Skeletal muscle cell (primary cell): ENCODE measurements at places on chromosomes 7 and 10.

DNA sequence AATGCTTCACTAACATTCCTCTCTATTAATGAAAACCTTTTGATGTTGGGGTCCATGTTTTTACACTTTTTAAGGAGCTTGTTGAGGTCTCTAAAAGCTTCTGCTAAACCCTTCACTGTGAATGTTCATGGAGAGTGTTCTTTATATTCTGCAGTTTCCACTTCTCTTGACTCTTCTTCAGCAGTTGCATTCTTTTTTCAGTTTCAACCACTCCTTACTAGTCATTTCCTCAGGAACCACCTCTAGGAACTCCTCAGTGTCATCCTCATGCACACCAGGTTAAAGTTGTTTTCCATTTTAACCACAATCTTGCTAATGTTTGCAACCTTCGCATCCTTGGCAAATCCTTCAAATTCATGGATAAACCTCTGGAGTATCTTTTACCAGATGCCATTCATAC is 821.6 kb downstream of the ANKRD7 start:
- DNase-seq: no peak

GRCh38 chr7:37269711-37270508 is 178.8 kb downstream of the ELMO1 start:
- DNase-seq: no peak

- peak; percentile 27 for DNase-seq
Measured at GRCh38 chr10:129525401-129525801, 58.4 kb downstream of the MGMT start.

DNA sequence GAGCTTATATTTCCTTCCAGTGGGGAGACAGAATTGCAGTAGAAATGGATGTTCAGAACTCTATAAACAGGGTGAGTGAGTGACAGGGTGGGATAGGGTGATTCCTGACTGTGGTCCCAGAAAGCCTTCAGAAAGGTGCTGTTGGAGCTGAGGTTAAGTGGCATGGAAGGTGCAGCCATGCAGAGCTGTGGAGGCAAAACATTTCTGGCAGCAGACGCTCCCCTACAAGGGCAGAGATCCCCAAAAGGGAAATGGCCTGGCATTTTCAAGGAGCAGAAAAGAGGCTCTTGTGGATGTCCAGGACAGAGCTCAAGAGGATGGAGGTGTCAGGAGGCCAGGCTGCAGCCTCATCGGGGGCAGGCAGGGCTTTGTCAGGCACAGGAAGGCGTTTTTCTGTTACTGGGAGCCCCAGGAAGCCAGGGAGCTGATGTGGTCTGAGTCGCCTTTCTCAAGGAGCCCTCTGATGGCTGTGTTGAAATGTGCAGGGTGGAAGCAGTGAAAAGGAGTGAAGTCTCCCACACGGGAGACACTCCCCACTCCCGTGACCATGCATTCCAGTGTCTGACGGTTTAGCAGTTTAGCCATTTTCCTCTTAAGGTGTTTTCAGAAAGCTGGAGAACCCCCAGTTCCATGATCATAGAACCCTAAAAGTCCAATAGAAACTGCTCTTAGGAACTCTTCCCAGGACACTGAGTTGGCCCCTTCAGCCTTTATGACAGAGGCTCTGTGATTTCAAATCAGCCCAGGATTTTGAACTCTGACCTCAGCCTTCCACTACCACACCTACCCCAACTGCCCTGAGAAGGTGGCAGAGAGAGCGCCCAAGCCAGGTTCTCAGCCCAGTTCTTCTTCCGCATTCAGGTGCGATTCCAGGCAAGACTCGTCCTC is 96.2 kb downstream of the C10orf105 start:
- DNase-seq: no peak

DNA sequence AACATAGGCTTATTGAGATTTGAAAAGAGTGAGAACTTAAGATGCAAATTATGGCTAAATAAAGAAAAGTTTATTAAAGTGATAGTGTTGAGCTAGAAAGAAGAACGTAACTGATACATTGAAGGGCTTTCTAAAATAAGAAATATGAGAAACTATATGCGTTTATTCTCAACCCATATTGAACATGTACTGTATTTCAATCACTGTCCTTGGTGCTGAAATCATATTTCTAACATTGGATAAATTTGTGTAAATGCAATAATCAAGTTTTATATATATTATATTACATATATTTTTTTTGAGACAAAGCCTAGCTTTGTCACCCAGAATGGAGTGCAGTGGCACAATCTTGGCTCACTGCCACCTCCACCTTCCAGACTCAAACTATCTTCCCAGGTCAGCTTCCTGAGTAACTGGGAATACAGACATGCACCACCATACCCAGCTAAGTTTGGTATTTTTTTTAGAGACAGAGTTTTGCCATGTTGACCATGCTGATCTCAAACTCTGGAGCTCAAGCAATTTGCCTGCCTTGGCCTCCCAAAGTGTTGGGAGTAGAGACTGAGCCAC is 1065.8 kb downstream of the REEP3 start:
- no peak for DNase-seq

- no peak for DNase-seq
Measured at GRCh38 chr7:40799493-40800403, 664.9 kb downstream of the SUGCT start.

DNA sequence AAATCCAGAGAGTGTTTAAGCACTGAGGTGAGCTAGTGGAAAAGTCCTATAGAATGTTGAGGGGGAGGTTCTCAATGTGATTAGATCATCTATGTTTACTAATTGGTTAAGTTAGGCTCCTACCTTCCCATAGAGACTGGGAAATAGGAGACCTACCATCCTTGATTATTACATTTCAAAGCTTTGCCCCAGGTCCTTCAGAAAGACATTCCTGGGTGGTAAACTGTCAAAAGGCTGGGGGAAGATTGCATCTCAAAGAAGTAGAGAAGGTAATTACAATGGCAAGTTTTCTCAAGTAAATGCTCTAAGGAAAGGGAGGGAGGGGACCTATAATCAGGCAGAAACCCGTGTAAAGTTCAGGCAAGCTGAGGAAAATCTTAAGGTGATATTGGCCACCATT is 247.8 kb upstream of the SMIM30 start:
- no peak for DNase-seq

DNA sequence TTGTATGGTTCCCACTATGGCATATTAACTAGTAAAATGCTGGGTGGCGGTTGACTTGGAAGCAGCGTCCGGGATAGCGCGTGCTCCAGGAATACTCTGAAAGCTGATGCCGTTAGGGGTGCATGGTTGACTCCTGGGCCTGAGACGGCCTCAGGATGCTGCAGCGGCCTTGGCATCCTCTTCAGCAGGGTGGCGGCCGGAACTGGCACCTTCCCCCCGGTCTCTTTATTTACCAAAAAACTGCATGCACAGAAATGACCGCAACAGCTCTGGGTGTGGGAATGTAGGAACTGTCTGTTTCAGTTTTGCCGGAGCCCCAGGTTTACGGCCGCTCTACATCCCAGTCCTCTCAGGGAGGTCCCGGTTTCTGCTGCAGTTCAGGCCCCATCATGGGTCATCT is 28.8 kb downstream of the PFKP start:
- DNase-seq: no peak

GRCh38 chr10:35356725-35357092 is 20.4 kb downstream of the CCNY start:
- DNase-seq: no peak

GRCh38 chr10:93039721-93040120 is 20.9 kb upstream of the CYP26C1 start:
- DNase-seq: no peak

GRCh38 chr7:124843336-124843735 is 77.7 kb upstream of the GPR37 start:
- DNase-seq: no peak

- no peak for DNase-seq
Measured at GRCh38 chr10:48655411-48656240, 29.0 kb upstream of the WDFY4 start.

DNA sequence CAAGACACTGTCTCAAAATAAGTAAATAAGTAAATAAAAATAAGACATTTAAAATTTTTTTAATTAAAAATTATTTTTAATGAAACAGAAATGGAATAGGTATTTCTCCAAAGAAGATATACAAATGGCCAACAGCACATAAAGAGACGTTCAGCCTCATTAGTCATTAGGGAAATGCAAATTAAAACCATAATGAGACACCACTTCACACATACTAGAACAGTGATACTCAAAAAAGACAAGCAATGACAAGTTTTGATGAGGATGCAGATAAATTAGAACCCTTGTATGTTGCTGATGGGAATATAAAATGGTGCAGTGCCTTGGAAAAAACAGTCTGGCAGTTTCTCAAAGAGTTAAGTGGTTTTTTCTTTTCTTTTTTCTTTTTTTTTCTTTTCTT is 26.5 kb upstream of the C10orf67 start:
- no peak for DNase-seq

- no peak for DNase-seq
Measured at GRCh38 chr7:157368955-157369354, 32.2 kb downstream of the DNAJB6 start.

DNA sequence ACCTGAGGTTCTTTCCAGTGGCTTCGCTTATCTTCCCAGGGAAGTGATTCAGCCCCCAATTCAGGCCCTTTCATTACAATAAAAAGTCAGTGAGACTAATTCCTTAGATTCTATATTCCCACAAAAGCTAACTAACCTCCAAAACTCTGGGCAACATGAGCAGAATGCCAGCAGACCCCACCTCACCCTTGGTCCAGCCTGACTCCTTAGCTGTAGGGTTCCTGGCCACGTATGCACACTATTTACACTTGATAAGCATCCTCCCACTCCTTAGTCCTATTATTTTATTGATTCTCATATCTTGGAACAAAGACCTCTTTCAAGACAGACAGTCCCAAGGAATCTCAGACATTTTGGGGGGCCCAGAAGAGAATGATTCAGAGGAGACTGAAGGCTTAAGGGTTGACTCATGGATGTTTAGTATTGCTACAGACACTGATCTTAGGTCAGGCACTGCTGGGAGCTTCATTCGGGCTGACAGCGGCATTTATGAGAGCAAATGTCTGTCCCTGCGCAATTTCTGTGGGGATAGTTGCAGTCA is 162.6 kb upstream of the GDF10 start:
- peak; percentile 15 for DNase-seq

GRCh38 chr7:134710854-134711624 is 64.4 kb downstream of the BPGM start:
- no peak for DNase-seq

- DNase-seq: no peak
Measured at GRCh38 chr10:35639021-35639727, 2.9 kb downstream of the FZD8 start.

DNA sequence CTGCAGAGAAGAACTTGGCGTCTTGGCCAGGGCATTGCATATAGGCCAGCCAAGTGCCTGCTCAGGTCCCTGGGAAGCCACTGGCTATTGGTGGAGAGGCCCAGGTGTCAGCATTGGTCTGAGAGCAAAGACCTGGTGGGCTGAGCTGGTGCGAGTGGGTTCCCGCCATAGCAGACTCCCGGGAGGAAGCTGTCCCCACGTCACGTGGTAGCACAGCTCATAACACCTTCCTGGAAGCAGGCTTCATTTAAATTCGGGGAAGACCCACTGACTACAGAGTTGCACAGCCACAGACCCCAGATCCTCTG is 130.5 kb downstream of the WDR37 start:
- no peak for DNase-seq

DNA sequence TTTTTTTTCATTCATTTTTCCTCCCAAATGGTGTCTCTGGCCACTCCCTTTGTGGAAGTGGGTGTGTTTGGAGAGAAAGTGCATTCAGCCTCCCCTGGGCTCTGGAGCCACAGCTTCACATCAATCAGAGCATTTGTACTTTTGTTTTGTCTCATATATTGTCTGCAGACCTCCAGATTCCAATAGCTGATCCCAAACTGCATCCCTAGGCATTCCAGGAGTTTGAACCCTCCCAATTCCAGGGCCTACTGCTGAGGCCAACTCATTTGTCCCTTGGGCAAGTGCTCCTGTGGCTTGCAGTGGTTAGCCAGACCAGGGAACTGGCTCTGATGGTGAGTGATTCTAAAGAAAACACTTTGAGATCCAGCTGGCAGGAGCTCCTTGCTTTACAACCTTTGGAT is 163.3 kb downstream of the IPMK start:
- DNase-seq: peak; percentile 45

- DNase-seq: no peak
Measured at GRCh38 chr10:69499726-69500689, 48.7 kb downstream of the TSPAN15 start.

DNA sequence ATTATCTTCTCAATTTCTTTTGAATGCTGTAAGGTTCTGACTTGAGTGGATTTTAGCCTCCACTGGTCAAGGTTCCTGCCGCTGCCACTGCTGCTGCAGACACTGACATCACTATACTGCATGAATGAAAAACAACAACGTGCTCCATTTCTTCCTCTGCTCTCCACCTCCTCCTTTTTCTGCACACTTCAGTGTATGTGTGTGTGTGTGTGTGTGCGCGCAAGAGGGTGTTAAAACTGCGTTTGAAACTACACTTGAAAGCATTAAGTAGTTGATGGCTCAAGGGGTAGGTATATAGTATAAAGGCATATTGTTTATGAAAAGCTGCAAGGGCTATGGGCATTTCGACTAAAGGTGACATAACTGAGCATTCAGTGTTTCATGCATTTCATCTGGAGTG is 3.5 kb downstream of the GLCCI1 start:
- no peak for DNase-seq
